Activated CD4-positive, alpha-beta T cell treated with anti-CD3 and anti-CD28 coated beads, Interleukin-2, amount 50 U/mL, for 16 hours (primary cell): ENCODE measurements at places on chromosomes 2 and 18.

DNA sequence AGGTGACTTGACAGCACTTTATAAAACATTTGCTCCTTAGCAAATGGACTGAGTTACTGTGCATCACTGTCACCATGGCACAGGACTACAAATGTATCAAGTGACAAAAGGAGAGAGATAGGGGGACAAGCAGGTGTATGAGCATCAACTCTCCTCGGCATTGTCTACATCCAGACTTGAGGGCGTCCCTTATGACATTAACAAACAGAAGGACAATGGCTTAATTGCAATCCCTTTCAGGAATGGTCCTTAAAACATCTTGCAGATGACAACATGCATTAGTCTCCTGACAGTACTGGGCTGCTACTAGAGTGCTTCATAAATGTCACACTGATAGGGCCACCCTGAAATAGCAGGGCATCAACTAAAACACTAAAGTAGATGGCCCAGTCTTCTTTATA is 198.8 kb downstream of the PDE1A start:
- no peak for DNase-seq

GRCh38 chr2:208548700-208549099 is 142.1 kb downstream of the PTH2R start:
- no peak for DNase-seq

DNA sequence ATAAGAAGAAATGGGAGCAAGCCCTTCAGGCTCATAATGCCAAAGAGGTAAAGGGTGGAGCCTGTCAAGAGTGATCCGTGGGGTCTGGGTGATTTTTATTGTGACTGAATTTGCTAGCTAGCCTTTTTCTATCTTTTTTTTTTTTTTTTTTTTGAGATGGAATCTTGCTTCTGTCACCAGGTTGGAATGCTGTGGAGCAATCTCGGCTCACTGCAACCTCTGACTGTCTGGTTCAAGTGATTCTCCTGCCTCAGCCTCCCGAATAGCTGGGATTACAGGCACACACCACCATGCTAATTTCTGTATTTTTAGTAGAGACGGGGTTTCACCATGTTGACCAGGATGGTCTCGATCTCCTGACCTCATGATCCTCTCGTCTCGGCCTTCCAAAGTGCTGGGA is 29.1 kb downstream of the DRC1 start:
- no peak for DNase-seq

DNA sequence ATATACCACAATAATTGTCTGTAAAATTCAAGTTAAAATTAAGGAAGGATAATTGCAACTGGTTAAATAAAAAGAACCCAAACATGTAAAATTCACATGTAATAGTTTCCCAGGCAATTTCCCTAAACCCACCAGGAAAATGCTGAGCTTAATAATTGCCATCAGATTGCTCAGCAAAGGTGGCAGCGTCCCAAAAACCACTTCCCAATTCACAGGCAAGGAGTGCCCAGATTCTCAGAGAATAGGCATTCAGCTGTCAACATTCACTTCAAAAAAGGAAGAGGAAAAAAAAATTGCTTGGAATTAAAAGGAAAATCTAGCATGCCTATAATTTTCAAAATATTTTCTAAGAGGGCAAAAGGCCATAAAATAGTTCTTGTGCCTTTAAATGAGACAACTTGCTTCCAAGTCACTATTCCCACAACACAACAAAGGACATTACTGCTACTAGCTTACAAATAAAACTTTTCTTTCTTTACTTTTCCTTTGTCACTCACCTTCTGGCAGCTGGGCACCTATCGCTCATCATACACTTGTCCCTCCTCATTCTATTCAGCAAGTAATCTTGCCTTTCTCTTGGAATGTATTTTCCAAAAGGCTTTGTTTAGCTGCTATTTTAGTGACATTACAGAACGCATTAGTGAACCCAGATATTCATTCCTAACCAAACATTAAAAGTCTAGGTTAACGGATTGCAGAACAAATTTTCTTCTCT is 15.2 kb downstream of the SRBD1 start:
- DNase-seq, result no peak

DNA sequence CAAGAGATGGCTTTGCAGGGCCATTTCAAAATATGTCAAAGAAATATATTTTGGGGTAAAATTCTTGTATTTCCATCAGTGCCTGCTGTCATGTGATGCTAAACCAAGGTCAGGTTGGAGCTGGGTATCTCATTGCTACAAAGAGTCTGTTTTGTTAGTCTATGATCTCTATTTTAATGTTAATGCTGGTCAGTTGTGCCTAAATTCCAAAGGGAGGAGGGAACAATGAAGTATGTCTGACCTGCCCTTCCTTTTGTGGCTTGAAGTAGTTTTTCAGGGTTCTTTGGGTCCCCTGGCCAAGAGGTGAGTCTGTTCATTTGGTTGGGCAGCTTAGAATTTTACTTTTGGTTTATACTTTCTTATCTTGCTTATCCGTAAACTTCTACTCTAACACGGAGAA is 61.6 kb upstream of the DYNAP start:
- DNase-seq, result no peak

DNA sequence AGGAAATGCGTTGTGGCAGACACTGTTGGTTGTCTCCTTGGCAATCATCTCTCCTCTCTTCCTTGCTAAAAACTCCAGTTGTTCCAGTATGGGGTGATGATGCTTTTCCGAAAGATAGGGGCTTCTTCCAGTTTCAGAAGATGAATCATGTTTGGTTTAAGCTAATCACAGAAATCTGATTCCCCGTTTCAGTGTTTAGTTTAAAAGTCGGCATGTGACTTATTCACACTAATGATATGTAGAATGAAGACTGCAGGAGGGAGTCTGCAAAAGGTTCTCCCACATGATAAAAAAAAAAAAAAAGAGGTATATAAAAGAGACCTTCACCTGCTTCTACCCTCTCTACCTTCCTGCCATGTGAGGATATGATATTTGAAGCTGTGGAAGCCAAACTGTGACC is 239.0 kb upstream of the SIX2 start:
- DNase-seq, result no peak

DNA sequence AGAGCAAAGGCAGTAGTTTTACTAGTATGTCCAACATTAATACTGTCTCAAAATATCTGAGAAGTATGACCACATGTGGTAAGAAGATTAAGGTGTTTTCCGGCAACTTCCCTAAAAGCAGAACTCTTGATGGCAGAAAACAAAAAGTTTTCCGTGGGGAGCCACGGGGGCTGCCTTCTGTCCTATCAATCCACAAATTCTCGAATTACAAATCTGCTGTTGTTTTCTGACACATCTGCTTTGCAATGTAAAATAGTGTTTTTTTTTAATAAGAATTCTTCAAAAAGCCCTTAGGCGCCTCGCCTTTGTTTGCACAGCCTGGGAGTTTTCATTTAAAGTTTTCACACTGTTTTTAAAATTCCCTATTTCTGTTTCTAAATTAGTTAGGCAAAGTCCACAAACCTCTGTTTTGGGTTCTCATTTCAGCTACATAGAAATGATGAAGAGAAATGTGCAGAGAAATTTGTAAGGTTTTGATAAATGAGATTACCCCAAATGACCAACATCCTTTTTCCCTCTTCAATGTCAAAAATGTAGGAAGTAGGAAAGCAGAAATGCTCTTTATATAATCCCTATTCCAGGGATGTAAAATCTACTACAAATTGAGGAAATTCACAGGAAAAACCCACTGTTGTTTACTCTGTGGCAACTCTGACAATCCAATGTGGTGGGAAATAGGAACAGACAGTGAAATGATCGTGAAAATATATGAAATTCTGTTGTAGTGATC is 385.8 kb downstream of the ZEB2 start:
- no peak for DNase-seq

- DNase-seq, result no peak
Observed at GRCh38 chr18:2219706-2220105, 351.6 kb downstream of the METTL4 start.
